ENCODE measurements at places on chromosomes 2 and 18.

DNA sequence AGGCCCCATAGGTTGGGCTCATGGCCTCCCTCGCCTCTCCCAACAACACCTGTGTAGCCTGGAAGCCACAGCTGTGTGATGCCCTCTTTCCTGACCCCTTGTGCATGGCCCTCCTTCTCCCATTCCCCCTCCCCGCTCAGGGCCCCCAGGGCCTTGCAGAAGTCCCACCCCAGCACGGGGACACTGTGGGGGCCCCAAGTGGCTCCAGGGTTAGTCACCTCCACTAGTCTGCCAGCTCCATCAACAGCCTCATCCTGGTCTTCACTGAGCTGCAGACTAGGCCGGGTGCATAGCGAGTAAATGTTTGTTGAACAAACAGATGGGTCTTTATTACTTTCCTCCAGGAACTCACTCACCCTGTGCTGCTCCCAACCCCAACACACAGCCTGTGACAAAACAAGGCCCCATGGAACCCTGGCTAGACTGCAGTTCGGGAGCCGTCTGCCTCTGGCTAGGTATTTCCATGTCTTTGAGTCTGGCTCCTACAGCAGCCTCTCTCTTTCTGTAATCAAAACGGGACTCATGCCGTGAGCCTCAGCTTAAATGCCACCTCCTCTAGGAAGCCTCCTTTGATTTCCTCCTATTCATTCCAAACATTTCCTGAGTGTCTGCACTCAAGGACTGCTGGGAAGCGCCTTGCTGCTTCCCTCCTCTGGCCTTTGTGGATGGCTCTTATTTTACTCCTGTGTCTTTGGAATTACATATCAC, 109.9 kb upstream of the ID2 start:
- no peak for DNase-seq

DNA sequence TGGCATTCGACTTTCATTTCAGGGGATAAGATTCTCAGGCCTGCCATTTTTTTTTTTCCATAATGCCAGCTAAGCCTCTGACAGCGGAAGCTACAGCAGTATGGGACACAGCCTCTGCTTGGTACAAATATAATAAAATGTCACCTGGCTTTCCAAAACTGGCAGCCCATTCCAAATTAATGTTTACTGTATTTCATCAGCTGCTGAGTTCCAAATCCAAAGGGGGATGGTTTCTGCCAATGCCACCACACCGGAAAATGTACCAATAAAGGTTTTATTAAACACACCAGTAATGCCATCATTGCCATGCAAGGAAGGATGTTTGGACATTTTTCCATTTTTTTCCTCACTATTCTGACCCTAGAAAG, 275.8 kb upstream of the CCDC68 start:
- no peak for DNase-seq

- no peak for DNase-seq
Observed at GRCh38 chr2:65452150-65452895, 19.9 kb upstream of the SPRED2 start.

DNA sequence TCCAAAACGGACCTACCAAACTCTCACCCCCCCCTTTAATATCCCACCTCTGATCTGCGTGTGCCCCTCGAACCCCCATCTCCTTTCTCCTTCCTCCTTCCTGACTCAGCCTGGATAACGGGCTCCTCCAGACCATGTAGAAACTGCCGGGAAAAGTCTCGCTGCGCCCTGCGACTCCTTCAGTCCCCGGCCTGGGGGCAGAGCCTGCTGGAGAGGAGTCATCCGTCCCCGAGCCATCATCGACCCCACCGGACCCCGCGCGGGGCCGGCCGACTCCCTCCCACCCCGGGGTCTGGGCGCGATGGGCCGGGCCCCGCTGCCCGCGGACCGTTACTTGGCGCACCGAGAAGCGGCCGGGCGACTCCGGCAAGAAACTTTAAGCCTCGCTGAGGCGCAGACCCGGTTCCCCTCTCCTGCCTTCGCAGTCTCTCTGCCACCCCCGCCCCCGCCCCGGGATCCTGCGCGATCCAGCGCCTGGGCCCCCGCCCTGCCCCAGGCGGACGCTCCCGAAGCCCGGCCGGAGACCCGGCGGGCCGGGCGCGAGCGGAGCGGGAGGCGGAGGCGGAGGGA, 3.4 kb downstream of the ZEB2 start:
- no peak for DNase-seq
